CD4-positive, alpha-beta T cell treated with Interleukin-15 for 4 hours (primary cell): ENCODE measurements at places on chromosomes 6 and 20.

DNA sequence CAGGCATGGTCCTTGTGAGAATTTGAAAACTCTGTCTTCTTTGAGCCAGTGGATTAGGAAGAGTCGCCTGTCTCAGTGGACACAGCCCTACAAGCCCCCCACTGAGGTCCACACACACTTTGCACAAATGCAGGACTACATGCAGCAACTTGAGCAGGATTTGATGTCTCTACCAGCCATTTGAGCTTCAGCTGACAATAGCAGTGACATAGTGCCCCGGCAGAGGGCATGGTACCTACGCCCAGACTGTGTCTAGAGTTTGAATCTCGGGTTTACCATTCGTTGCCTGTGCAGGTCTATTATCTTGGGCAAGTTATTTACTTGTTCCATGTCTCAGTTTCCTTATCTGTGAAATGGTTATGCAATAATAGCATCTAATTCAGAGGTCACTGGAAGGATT, 580.1 kb downstream of the TFAP2B start:
- no peak for DNase-seq

DNA sequence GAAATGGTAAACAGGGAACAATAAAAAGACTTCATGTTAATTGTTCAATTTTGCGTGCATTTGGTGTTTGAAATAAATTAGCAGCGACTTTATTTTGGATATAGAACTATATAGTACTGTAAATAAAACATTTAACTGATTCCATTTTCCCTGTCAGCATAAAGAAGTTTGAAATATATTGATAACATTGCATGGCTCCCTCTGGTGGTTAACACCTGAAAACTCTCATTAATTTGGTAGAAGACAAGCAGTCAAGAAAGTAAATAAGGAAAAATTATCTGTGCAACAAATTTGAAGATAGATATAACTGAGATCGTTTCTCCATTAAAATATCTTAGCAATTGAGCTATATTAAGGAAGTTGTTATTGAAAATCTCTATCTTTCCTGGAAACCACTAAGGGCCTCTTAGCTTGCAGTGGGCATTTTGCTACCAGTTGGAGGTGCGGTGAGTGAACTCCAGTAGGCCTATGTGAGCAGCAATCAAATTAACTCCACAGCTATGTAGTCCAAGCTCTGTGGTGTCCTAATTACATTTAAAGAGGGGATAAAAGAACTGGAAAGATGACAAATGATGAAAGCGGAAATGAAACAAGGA, 435.7 kb upstream of the FKBP1C start:
- no peak for DNase-seq

DNA sequence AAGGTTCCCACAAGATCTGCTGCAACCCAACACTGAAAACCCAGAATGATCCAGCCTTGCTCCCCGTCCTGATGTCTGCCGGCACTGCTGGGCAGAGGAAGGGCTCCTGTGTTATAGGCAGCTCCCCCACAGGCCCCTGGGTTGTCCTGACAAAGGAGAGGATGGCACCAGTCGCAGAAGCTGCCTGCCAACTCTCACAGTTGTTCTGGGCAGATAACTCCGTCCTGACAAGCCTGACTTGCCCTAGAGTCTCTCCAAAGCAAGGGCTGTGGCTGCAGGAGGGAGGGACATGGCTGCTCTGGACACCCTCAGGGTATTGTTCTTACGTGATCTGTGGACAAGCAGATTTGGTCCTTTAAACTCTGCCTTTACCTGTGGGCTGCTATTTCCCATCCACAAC, 243.8 kb downstream of the CDH26 start:
- no peak for DNase-seq

- DNase-seq: no peak
These were observed 214.4 kb downstream of the PTPRK start for GRCh38 chr6:128305976-128306375.

DNA sequence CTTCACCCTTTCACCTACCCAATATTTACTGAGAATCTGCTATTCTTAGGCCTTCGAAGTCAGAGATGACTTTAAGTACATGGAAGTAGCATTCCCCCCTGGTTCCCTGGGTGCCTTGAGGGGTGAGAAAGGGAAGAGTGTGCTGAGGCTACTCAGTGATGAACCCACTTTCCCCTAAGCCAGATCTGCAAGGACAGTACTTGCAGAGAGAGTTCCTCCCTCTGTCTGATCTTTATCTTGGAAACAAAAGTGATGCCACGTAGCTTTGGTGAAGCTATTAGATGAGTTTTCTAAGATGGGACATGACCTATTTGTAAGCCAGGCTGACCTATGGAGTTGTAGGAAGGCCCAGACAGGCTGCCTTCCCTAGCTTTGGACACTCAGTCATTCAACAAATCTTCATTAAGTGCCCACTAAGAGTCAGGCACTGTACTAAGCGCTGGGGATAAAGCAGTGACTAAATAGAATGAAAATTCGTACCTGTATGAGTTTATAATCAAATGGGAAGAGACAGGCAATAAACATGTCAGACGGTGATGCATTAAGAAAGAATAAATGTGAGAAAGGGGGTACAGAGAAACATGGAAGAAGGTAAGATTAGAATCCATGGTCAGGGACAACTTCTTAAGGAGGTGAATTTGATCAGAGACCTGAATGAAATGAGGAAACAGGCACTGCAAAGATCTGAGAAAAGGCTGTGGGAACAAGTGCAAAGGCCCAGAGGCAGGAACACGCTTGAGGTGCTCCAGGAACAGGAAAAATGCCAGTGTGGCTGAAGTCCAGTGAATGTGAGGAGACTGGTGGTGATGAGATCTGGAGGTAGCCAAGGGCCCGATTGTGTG, 42.2 kb downstream of the BCL2L1 start:
- no peak for DNase-seq

GRCh38 chr6:91659891-91660290, 1073.0 kb upstream of the MAP3K7 start:
- DNase-seq: no peak

GRCh38 chr6:158072083-158072721, 90.5 kb downstream of the SYNJ2 start:
- peak; percentile 68 for DNase-seq

GRCh38 chr6:13471184-13471583, 16.2 kb downstream of the GFOD1 start:
- DNase-seq: no peak

GRCh38 chr6:21588481-21589351, 4.8 kb upstream of the SOX4 start:
- DNase-seq: no peak

GRCh38 chr6:133688705-133689492, 200.0 kb upstream of the TCF21 start:
- DNase-seq: no peak

GRCh38 chr20:44532981-44533331, 11.1 kb upstream of the SERINC3 start:
- DNase-seq: peak; percentile 19

DNA sequence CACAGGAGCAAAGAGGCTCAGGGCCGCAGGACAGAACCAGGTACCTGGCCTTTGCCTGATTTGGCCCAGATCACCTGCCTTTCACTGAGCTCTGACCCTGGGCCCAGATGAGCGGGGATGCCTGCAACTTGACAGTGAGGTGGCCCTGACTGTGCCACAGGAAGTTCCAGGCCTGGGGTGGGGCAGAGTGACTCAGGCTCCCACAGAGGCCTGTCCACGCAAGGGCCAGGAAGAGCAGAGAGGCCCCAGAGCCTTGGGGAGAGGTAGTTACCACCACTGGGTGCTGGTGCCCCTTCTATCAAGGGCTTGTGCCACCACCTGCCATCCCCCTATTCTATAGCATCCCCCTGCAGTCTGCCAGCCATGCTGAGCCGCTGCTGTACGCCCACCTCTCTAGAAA, 4.1 kb upstream of the NOL4L start:
- no peak for DNase-seq

- peak; percentile 60 for DNase-seq
These were observed 16.4 kb downstream of the ZNF311 start for GRCh38 chr6:28988536-28989311.

- DNase-seq: peak; percentile 47
These were observed 651 bp upstream of the CCND3 start for GRCh38 chr6:41942067-41942851.

DNA sequence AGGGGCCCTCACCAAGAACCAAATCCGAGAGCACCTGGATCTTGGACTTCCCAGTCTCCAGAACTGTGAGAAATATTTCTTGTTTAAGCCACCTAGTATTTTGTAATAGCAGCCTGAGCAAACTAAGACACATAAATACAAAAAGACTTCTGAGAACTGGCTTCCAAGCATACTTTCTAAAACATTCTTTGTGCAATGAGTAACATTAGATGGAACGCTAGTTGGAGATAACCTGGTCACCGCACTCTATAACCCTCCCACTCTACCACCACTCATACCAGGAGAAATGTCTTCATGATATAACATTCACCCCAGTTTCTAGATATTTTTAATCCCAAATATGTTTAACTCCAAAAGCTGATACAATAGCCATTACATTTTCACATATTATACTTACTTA, 169.5 kb upstream of the THEMIS start:
- DNase-seq: no peak

DNA sequence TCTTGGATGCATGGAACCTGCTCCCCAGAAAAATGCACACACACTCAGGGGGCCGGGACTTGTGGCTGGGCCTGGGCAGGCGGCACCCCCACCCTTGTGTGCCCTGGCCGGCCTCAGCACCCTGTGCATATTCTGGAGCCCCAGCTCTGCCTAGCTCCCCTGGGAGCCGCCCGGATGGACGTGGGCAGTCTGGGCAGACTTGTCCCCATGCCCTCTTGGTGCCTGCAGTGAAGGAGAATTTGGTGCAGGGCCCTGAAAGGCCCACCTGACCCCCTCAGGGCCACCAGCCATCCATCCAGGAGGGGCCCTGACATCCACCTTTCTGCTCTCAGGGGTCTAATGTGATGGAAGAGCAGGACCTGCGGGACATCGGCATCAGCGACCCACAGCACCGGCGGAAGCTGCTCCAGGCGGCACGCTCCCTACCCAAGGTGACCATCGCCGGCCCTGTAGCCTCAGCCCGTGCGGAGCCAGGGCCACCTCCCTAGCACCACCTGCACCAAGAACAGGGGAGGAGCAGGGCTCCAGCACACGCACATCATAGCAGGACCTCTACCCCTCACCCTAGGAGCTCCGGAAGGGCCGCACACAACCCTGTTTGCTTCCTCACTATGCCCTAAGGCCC, 62.8 kb downstream of the TCP11 start:
- no peak for DNase-seq

- no peak for DNase-seq
These were observed 44.5 kb upstream of the IL20RA start for GRCh38 chr6:137089305-137089704.

DNA sequence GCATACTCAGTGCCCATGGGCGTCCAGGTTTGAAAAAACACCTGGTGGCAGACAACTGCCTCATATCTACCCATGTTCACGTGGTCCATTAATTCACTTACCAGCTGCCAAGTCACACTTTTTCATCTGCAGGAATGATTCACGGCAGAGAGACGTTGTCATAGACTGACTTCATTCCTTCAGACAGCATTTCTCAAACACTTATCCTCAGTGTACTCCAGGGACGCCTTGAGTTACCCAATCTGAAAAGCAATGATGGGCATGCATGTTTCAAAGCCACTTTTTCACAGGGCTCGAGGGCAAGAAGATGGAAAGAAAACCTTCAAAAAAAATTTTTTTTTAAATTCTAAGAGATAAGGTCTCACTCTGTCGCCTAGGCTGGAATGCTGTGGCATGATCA, 6.0 kb downstream of the MMP24OS start:
- DNase-seq: no peak

DNA sequence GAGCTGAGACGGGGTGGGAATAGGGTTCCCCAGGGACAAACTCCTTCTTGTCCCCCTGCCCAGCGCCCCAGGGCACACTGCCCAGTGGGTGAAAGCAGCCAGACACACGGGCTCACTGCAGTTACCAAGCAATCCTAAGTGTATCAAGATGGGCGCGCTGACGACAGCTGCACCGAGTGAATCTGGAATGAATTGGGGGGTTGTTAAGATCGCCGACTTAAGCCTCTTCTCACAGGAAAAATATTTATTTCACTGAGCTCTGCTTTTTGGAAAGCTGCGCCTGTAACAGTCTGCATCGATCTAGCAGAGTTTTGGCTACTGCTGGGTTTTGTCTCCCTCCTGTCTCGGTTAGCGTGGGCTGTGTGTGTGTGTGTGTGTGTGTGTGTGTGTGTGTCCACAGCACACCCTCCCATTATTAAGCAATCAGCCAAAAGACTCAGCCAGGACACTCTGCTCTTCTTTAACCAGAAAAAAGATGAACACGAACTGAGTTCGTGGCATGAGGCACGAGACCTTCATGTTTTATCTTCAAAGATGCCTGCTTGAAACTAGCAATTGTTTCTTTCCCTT, 35.9 kb downstream of the RIPOR3 start:
- no peak for DNase-seq

GRCh38 chr6:106444777-106445507, 84.4 kb downstream of the CRYBG1 start:
- peak; percentile 70 for DNase-seq

- DNase-seq: no peak
These were observed 108.7 kb upstream of the SIRPA start for GRCh38 chr20:1786486-1786885.

DNA sequence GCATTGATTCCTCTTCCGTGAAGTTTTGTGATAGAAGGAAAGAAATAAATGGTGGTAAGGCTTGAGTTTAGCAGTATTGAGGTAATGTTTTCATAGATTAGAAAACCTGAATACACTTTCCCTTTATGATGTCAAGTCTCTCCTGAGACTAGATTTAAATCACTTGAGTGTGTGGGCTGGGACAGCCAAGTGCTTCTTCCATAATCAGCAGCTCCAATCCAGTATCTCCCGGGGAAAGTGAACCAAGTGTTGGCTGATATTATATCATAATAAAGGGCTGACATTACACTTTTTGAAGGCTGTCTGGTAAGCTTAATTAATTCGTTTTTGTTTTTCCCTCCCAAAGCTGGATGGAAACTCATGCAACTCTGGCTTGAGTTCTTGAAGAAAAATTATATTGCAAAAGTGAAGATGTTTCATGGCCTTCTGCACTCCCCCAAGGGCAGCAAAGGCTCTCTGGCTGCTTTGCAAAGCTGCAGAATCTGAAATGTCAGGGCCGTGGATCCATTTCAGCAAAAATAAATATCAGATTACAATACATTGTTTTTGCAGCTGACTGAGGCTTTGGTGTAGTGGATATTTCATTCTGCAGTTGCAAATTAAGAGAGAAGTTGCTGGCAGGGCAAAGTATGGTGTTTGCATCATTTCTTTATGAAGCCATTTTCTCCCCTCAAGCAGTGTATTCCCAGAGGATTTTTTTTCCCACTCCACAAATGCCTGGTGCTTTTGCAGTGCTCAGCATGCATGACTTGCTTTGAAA, 101.2 kb downstream of the MKKS start:
- no peak for DNase-seq
